AG04449 (cell line): ENCODE measurements at places on chromosomes 13 and 19.

DNA sequence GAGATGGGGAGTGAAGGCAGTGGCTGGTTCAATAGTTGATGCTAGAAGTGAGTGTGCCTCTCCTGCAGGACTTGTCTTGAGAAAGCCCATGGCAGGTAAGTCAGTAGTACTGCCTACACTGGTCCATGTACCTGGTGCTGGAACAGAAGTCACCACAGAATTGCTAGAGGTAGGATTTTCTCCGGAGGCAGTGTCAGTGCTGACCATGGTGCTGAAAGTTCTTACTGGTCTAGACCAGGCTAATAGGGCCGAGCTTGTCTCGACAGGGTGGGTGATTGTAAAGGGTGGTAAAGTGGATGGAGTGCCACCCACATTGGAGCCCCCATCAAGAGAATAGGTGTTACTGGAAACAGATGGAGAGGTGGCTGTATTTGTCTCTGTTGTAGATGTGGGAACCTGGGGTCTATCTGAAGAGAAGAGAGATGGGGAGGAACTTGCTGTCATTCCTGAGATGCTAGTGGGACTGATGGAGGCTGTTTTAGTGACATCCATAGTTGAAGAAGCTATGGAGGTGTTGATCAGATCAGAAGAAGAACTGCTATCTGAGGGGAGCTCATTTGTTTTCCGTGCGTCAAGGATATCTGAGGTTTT, 36.6 kb downstream of the MUC16 start:
- no peak for DNase-seq

GRCh38 chr19:6588508-6589345, 2.2 kb downstream of the CD70 start:
- no peak for DNase-seq

DNA sequence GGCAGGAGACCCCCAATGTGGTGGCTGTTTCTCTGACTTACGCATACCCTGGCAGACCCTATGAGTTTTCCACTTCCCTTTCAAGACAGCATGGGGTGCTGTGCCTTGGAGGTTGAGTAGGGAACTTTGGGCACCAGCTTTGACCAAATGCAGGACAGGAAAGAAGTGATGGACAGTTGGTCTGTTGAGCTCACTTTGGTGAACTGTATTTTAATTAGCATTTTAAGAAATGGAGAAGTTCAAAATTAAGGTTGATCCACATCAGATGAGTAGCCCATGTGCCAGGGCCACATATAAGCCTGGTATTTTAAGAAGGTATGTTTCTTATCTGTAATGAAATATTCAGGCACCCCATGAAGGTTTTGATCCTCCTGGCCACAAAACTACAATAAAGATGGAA, 46.1 kb upstream of the RAP2A start:
- DNase-seq, result no peak

GRCh38 chr13:112870051-112870331, 99.0 kb upstream of the MCF2L start:
- DNase-seq, result no peak

DNA sequence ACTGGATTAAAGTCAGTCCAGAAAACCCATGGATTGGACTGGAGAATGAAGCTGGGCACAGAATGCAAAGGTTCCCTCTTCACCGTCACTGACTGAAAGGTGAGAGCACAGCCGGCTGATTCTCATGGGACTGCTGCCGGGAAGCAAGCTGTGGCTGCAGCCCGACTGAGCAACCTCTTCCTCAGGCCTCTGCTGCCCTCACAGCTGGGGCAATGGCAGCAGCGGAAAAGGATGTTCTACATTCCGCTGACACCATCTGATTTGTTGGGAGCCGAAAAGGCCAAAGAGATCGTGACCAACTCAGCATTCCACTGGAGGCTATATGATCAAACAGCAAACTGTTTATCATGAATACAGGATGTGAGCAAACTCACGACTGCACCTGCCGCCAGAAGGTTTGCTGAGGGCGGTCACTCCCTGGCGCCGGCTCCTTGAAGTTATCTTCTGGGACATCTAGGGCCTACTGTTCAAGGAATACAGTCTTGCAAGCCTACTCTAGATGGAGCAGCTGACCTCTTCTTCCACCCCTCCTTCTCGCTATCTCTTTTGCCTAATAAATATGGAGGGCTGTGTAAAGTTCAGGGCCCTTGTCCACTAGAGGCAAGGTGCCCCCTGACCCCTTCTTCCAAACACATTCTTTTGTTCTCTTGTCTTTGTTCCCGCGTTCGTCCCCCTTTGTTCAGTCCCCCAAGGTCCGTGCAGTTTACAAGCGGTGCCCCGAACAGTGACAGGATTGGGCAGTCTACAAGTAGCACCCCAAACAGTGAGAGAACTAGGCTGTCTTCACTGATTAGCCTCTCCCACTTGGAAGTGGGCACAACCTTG, 19.6 kb upstream of the SIGLEC6 start:
- DNase-seq, result no peak

DNA sequence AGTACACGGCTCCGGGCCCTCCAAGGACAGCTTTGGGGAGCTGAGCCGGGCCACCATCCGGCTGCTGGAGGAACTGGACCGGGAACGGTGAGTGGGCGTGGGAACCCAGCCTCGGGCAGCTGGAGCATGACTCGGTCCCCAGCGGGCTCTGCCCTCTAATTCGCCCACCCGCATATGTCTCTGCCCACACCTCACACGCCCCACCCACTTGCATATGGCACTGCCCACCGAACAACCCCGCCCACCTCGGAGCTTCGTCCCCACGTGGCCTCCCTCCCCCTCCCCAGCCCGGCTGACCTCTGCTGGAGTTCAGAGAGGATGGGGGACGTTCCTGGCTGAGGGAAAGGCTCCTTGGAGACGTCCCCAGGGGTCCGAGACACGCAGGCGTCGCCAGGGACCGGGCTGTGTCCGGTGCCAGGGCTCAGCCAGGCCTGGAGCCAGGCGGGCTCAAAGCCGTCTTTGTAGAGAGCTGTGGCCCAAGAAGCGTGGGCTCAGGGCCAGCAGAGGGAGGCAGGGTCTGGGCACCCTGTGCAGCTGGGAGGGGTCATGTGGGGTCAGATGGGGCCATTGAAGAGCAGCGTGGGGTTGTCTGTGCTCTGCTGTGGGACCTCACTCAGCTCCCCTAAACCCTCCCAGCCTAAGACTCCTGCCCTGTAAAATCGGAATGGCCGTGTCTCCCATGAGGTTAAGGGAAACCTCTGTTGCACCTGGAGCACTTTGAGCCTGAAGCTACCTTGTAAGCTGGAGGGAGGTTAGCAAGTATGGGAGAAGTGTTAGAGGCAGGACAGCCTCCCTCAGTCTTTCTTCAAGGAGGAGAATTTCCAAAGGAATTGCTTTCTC, 3.8 kb downstream of the APC2 start:
- DNase-seq, result no peak

DNA sequence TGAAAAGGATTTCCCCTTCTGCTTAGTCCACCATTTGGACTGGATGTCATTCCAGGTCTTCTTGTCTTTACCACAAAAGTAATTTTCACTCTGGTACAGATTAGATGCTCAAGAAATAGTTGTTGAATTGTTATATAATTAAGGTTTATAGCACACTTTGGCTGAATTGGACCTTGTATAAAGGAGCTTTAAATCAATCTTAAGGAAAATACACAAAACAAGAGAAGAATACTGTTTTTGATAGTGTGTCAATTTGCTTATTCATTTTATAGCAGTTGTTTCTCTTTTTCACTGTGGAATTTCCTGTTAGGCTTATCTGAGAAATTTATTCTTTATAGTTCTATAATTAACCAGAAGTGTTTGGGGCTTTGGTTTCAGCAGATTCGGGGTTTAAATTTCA, 62.7 kb upstream of the TDRD3 start:
- no peak for DNase-seq
